ENCODE measurements at places on chromosomes 12 and 14. TPM values are rescaled to one million over a fixed set of nuclear protein-coding genes. Genes with fewer than 3 reads are reported as not detected.

The PNP gene
- total RNA-seq: 104 TPM

GRCh38 chr12:27112871-27113270, 30.5 kb upstream of the C12orf71 start:
- 0 out of 2 replicates have a peak, but pooled peaks cover 5% of the 10 kb centered on the region for H3K4me1 ChIP-seq
- H3K27me3 ChIP-seq: no peaks in the 10 kb centered on the region
- no peak for DNase-seq
- H3K36me3 ChIP-seq: no peaks in the 10 kb centered on the region
- H3K4me3 ChIP-seq: no peak overlapping the region

DNA sequence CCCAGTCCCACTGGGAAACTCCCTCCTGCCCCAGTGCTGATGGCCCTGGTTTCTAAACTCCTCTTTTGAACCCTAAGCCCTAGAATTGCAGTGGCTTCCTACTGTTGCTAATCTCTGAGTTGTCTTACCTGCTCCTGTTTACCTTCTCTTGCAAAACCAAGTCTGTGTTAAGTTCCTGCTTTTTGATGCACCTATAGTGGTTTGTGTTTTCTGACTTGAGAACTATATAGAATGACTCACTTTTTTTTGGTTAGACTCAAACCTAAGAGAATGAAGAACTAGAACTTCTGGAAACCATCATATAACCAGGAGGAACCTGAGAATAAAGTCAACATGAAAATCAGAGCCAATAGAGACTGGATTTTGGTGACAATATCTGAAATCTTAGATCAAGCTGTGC, 5.5 kb upstream of the GAS2L3 start:
- H3K27ac ChIP-seq: no peak overlapping the region
- DNase-seq: no peak
- H3K27me3 ChIP-seq: no peaks in the 10 kb centered on the region
- H3K36me3 ChIP-seq: no peaks in the 10 kb centered on the region
- H3K4me3 ChIP-seq: no peak overlapping the region

The MANSC4 gene
- total RNA-seq: not detected

- no peak overlapping the region for H3K4me3 ChIP-seq
- H3K27me3 ChIP-seq: no peaks in the 10 kb centered on the region
- H3K36me3 ChIP-seq: no peaks in the 10 kb centered on the region
- no peak overlapping the region for H3K27ac ChIP-seq
- DNase-seq: peak; percentile 83
Observed at GRCh38 chr14:71720978-71721624, 211.1 kb upstream of the RGS6 start.

The NPFF gene
- not detected for total RNA-seq

The GPD1 gene
- 1.0 TPM for total RNA-seq

DNA sequence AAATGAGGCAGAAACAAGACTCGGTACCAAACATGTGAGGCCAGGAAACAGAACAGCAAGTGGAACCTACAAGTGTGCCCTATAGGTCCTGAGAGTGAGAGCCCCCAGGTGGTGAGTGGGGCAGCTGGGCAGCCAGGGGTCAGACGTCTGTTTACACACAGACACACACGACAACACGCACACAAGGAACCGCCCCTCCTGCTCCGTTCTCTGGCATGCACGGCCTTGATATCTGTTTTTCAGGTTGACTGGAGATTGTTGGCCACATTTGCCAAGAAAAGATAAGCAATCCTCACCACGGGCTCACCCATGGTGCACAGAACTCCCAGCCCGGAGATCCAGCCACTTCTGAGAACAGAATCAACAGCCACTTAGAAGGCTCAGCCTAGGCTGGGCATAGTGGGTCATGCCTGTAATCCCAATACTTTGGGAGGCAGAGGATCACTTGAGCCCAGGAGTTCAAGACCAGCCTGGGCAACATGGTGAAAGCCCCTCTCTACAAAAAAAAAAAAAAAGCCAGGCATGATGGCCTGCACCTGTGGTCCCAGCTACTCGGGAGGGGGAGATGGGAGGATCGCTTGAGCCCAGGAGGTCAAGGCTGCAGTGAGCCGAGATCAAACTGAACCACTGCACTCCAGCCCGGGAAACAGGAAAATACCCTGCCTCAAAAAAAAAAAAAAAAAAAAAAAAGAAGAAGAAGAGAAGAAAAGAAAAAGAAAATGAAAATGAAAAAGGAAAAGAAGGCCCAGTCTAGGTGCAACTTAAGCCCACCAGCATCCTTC, 19.4 kb upstream of the EIF5 start:
- H3K27me3 ChIP-seq: no peaks in the 10 kb centered on the region
- no peak overlapping the region for H3K27ac ChIP-seq
- H3K4me1 ChIP-seq: peaks cover 9% of the 10 kb centered on the region
- no peak overlapping the region for H3K4me3 ChIP-seq

- no peaks in the 10 kb centered on the region for H3K27me3 ChIP-seq
- no peaks in the 10 kb centered on the region for H3K36me3 ChIP-seq
- H3K4me3 ChIP-seq: no peak overlapping the region
Observed at GRCh38 chr12:102510463-102510862, 30.1 kb upstream of the IGF1 start.

The FOXG1 gene
- not detected for total RNA-seq

The KRT79 gene
- total RNA-seq: not detected

The PCED1B gene
- total RNA-seq: 39.8 TPM

- DNase-seq: peak; percentile 67
- no peak overlapping the region for H3K27ac ChIP-seq
- no peak overlapping the region for H3K4me3 ChIP-seq
- H3K4me1 ChIP-seq: peaks cover 27% of the 10 kb centered on the region
- no peaks in the 10 kb centered on the region for H3K27me3 ChIP-seq
Observed at GRCh38 chr12:22631863-22632463, 7.0 kb downstream of the ETNK1 start.

GRCh38 chr12:64781280-64782190, 22.3 kb upstream of the GNS start:
- no peak overlapping the region for H3K27ac ChIP-seq
- H3K4me1 ChIP-seq: peaks cover 5% of the 10 kb centered on the region
- H3K4me3 ChIP-seq: no peak overlapping the region
- H3K36me3 ChIP-seq: no peaks in the 10 kb centered on the region
- H3K27me3 ChIP-seq: no peaks in the 10 kb centered on the region
- no peak for DNase-seq

DNA sequence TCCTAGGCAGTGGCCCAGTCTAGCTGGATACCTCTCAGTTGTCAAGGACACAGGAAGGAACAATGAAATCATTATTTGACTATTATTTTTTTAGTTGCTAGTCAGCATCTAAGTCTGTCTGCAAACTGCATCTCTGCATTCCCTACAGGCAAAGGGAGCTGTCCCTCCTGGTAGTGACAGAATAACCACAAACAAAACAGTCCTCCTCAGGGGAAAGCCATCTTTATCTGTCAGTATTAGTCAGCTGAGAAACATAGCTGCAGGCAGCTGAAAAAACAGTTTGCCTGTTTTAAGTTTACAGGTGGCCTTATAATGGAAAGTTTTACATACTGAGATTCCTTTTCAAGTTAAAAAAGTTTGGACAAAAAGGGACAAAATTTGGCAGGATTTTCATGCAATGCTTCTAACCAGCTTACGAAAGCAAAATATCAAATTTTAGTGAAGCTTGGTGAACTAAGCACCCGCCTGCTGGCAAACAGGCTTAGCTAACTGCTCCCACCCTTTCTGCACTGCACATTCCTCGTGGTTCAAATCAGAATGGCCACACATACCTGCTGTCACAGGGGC, 29.5 kb downstream of the SLC25A21 start:
- no peaks in the 10 kb centered on the region for H3K27me3 ChIP-seq
- H3K27ac ChIP-seq: no peak overlapping the region
- H3K4me1 ChIP-seq: peaks cover 29% of the 10 kb centered on the region
- no peak overlapping the region for H3K4me3 ChIP-seq
- no peaks in the 10 kb centered on the region for H3K36me3 ChIP-seq

- DNase-seq: no peak
- no peak overlapping the region for H3K4me3 ChIP-seq
- H3K27ac ChIP-seq: no peak overlapping the region
- H3K27me3 ChIP-seq: no peaks in the 10 kb centered on the region
Observed at GRCh38 chr14:33120966-33121365, 182.3 kb downstream of the NPAS3 start.

- no peaks in the 10 kb centered on the region for H3K27me3 ChIP-seq
- H3K27ac ChIP-seq: no peak overlapping the region
- DNase-seq: no peak
- peaks cover 5% of the 10 kb centered on the region for H3K36me3 ChIP-seq
- no peaks in the 10 kb centered on the region for H3K4me1 ChIP-seq
Observed at GRCh38 chr12:57727758-57728395, 10.7 kb downstream of the AGAP2 start.

DNA sequence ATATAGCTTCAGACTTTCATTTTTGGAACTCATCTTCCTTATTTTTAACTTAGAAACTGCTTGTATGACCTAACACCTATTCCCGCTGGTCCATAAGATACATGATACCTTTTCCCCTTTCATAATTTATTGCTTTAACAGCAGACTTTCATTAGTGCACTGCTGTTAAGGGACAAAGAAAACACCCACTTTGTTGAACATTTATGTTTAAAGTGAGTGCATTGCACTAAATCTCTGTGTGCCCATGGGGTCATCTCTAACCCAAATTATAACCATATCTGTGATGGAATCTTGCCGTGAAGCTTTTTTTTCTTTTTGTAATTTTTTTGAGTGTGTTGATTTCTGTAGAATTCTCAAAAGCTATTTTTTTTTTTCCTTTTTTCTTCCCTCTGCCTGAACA, 261.8 kb downstream of the TMTC2 start:
- no peak overlapping the region for H3K27ac ChIP-seq
- H3K4me3 ChIP-seq: no peak overlapping the region
- no peaks in the 10 kb centered on the region for H3K36me3 ChIP-seq
- no peak for DNase-seq

- H3K27ac ChIP-seq: no peak overlapping the region
- no peak for DNase-seq
- no peak overlapping the region for H3K4me3 ChIP-seq
Observed at GRCh38 chr14:60640859-60641741, 8.2 kb downstream of the SIX1 start.

The STXBP6 gene
- 0.14 TPM for total RNA-seq

DNA sequence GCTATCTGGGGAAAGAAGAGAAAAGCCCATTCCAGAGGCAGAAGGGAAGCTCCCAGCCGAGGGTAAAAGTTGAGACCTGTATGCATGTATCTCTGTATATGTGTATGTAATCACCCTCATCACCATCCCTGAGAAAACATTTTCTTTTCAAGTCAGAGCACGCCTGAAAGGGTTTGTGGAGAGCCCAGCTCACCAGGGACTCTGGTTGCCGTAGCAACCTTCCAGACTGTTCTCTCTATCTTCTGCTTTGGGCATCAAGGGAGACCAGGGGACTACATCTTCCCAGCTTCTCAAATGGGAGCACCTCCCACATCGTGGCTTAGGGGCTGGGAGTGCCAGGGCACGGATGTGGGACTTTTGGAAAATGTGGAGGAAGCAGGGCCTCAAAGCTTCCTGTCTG, 93.5 kb downstream of the GALNT8 start:
- no peaks in the 10 kb centered on the region for H3K36me3 ChIP-seq
- no peak overlapping the region for H3K4me3 ChIP-seq
- DNase-seq: no peak
- H3K27ac ChIP-seq: no peak overlapping the region
- no peaks in the 10 kb centered on the region for H3K27me3 ChIP-seq

The DNAJC22 gene
- total RNA-seq: not detected

DNA sequence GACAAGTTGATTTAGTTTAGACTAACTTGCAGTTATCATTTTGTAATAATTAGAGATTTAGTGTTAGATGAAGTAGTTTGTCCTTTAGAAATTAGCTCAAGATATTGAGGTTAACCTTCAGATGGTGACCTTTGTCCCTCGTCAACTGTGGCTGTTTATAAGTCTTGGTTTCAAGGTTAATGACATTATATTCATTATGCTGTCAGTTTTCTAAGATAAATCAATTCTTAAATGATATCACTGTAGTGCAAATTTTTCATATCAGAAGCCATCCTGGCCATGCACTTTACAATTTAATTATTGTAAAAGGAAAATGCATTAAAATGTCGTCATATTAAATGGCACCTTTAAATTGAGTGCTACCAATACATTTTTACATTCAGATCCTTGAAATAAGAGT, 19.6 kb upstream of the PPFIA2 start:
- no peak overlapping the region for H3K4me3 ChIP-seq
- no peaks in the 10 kb centered on the region for H3K27me3 ChIP-seq
- DNase-seq: no peak

The SRGAP1 gene
- 0.14 TPM for total RNA-seq

DNA sequence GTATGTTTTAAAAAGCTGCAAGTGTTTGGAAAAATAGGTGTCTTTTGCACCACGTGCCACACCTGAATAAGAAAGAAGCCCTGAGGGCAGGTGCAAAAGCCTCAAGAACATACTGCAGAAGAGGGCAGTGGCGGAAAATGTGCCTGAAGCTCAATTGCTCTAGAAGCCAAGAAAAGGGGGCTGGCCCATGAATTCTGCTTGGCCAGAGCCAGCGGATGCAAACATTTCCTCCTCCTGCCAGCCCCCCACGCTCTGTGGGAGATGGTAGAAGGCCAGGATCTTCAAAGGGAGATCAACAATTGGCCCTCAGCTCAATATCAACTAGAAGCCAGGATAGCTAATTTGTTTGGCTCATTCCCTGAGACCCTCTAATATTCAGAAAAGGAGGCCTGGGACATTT, 80.3 kb upstream of the TMEM132D start:
- no peaks in the 10 kb centered on the region for H3K27me3 ChIP-seq
- H3K27ac ChIP-seq: no peak overlapping the region
- H3K4me3 ChIP-seq: no peak overlapping the region

The TAS2R31 gene
- total RNA-seq: 9.5 TPM

GRCh38 chr12:40117818-40118217, 11.9 kb upstream of the SLC2A13 start:
- H3K4me3 ChIP-seq: no peak overlapping the region
- no peaks in the 10 kb centered on the region for H3K27me3 ChIP-seq
- H3K36me3 ChIP-seq: no peaks in the 10 kb centered on the region
- no peak for DNase-seq
